Left colon (tissue), 2 donors: ENCODE measurements at places on chromosomes 3 and 15. TPM values are rescaled to one million over a fixed set of nuclear protein-coding genes. Genes with fewer than 3 reads are reported as not detected.

- DNase-seq: no peak
These were observed 14.6 kb downstream of the CYP19A1 start for GRCh38 chr15:51323749-51324148.

GRCh38 chr15:74776821-74777768, 4.8 kb upstream of the CSK start:
- DNase-seq: no peak

DNA sequence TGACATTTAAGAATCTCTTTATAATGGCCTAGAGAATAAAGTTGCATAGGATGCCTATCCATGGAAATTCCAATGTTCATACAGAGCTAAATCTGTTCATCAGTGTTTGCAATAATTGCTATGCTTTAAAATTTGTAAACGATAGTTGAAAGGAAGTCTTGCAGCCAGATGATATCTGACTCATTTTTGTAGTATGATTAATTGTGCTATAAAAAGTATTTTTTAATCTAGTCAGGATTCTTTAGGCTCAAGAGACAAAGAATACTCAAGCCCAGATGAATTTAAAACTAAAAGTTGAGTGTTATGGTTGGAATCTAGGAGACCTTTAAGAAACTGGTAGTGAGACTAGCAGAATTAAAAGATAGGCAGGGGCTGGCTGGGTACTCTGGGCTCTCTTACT, 50.5 kb downstream of the SUCNR1 start:
- DNase-seq: no peak

GRCh38 chr3:154228561-154229216, 95.6 kb downstream of the DHX36 start:
- DNase-seq: no peak

UCN2 gene
- total RNA-seq: not detected
